ENCODE measurements at places on chromosomes 6 and 20.

DNA sequence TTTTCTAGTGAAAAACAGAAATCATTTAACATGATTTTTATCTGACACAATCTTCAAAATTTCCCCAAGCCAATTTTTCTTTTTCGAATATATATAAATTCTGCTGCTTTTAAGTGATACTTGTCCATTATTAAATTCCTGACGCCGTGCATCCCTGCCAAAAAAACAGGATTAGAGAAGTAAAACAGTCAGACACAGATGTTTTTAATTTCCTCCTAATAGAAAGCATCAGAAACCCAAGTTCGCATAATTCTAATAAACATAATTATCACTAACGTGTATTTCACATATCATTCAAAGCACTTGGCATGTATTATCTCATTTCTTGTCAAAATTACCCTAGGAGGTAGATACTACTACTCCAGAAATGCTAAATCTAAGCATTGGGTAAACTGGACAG is 179.5 kb downstream of the ZFP64 start:
- DNase-seq = no peak

GRCh38 chr6:17497535-17498095 is 102.5 kb upstream of the FAM8A1 start:
- DNase-seq = no peak

DNA sequence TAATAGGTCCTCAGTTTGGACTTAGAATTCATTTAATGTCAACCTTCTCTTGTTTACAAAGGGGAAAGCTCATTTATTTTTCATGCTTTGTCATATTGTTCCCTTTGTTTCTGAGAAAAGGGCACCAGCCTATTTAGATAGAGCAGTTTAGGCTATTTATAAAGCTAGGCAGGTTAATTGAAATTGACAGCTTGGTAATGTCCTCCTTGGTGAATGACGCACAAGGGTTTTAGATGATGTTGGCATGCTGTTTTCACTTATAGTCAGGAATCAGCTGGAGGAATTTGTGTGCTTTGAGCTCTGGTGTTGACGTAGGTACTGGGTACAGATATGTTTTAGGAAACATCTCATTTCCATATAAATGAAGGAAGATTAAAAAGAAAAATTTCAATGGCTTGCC is 45.2 kb downstream of the BCKDHB start:
- DNase-seq = no peak

DNA sequence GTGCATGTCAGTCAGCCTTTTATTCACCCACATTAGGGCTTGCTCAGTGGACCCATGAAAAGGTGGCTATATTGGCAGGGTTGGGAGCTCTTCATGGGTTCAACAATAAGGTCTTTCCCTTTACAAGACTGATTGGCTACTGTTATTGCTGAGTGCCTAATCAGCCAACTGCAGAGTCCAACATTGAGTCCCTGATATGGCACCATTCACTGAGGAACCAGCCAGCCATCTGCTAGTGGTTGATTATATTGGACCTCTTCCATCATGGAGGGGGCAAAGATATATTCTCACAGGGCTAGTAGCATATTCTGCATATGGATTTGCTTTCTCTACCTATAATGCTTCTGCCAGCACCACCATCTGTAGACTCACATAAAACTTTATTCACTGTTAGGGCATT is 69.9 kb downstream of the CDKAL1 start:
- DNase-seq = no peak

DNA sequence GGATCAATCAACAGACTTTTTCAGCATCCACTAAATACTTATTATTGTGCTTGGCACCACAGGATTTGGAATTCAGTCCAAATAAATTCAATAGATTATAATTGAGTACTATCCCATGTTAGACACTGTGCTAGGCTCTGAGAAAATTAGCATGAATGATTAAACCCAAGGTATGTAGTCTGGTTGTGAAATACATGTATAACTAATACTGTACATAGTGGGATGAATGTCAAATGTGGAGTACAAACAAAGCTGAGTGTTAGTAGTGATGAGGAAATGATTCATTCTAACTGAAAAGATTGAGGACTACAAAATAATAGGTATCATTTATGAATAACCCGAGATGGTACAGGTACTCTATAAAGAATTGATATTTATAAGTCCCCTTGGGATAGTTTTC is 111.9 kb upstream of the FLRT3 start:
- DNase-seq = no peak

GRCh38 chr6:36915599-36915998 is 29.8 kb downstream of the C6orf89 start:
- DNase-seq = no peak

DNA sequence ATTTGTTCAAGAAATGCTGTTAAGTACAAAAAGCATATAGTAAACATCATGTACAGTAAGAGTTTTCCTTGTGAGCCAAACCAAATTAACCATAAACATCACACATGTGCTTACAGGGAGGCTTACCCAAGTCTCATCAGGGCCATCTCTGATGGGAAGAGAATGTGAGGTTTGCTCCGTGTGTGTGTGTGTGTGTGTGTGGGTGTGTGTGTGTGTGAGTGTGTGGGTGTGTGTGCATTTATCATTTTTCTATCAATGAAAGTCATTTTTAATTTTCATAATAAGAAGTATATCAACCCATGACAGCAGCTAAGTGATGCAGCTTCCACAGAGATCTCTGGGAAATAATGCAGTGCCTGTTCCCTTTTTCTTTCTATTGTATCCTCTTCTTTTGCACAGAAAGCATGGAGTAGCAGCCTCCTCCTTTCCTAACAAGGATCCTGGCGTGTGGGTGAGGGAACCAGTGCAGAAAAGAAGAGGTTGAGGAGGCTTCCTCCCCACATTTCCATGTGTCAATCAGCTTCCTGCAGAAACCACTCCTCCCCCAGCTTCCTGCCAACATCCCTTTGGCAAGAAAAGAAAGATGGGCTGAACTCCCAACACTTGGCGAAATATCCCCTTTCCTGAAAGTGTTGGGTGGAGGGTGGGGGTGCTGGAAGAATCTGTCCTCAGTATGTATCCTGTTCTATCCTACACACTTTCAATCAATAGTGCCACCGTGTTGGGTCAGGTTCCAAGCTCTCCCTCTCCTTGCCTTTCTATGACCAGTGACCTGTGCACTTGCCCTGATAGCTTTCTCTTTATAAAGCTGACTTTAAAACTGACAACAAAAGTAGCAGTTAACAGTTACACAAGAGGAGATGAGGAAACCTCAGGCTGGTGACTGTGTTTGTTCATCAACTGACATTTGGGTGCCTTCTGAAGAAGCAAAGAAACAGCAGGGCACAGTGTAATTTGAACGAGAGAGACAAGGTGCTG is 251.8 kb upstream of the CITED2 start:
- DNase-seq = peak; percentile 13

DNA sequence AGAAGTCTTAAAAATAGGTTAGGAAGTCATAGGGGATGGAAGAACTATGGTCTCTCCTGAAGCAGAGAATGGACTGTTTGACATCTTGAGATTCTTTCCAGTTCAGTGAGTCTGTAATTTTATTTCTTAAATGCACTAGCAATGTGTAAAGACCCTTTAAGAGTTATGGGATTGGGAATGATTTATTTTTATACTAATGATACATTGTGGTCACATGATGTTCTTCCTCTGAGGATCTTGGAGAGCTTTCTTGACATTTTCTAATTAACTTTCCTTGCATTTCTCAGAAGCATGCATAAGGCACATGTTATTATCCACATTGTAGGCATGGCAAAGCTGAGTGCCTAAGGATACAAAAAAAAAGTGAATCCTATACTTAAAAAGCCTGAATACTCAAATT is 507.6 kb upstream of the NRSN1 start:
- no peak for DNase-seq

DNA sequence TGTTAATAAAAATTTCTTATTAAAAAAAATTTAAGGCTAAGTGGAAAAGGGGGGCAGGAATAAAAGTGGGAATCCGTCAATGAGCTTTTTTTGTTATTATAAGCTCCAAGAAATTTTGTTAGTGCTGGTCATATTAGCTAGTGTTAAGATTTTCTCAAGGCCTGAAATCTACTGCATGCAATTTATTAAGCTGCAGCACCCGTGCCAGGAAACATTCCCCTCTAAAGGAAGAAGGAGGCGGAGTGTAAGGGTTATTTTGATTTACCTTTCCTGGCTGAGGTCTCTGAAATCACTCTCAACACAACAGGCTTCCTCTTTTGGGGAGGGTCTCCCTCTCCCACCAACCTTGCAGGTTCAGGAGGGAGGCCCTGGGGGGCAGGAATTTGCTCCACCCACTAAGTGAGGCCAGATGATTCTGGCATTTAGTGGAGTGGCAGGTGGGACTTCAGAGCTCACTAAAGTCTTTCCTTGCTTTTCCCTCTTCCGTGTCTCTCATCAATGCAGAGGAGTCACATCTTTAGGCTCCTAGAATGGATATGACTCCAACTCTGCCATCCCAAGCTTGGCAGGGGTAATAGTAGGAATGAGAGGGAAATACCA is 168.8 kb downstream of the BCAS1 start:
- DNase-seq = no peak

- no peak for DNase-seq
Measured at GRCh38 chr6:113363866-113364265, 493.3 kb upstream of the MARCKS start.

GRCh38 chr6:143823548-143823947 is 19.6 kb upstream of the LTV1 start:
- DNase-seq = no peak

DNA sequence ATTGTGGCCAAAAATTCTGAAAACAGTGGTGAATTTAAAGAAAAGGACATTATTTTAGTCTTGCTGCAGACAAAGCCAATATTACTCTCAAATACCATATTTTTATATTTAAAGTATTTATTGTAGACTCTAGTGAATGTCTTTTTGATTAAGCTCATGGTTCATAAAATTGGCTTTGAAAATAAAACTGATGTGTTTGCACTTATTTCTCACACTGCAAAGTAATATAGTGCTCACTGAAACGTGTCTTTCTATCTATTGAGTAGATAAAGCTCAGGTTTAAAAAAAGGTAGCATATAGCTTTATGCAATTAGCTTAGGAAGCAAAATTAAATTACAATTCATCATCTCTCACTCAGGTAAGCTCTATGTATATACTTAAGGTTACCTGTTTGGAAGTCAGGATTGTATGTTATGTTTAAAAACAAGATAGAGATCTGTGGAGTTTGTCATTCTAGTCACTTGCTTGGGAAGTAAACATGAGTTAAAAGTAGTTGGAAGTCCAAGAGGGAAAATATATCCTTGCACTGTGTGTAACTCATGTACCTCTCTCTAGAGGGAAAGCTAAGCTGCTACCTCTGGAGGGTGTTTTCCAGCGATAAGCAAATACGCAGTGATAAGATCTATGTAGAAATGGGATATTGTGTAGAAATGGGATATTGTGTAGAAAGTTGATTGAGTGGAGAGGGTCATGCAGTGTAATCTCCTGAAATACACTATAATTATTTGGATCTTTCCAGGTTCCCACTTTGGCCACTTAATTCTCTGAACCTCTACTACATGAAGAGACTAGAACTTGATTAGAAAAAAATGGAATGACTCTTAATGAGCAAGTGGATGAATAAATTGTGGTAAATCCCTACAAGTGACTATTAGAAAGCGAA is 29.9 kb upstream of the SPTLC3 start:
- no peak for DNase-seq

DNA sequence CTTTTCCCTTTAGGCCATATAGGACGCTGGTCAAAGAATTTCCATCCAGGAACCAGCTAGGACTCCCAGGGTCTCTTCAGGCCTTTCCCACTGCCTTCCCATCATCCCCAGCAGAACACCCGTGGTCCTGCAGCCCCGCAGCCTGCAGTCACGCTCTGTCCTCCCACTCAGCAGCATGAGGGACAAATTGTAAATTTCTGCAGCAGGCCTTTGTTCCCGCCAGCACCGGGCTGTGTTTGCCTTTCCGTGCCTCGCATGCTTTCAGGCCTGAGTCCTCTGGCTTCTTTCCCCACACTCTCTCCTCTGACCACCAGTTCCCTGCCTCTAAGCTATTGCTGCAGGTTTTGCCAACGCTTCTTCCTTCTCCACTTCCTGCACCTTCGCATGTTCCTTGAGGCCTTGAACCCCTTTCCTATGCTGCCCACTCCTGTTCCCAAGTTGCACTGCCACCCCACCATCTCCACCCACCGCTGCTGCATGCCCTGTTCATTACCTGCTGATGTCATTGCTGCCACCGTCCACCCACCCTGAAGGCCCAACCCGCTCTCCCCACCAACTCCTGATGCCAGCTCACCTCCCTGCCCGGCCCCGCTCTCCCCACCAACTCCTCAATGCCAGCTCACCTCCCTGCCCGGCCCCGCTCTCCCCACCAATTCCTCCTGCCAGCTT is 49.8 kb downstream of the RNASET2 start:
- DNase-seq = no peak

- DNase-seq = no peak
Measured at GRCh38 chr20:17480696-17481095, 50.5 kb downstream of the BFSP1 start.

DNA sequence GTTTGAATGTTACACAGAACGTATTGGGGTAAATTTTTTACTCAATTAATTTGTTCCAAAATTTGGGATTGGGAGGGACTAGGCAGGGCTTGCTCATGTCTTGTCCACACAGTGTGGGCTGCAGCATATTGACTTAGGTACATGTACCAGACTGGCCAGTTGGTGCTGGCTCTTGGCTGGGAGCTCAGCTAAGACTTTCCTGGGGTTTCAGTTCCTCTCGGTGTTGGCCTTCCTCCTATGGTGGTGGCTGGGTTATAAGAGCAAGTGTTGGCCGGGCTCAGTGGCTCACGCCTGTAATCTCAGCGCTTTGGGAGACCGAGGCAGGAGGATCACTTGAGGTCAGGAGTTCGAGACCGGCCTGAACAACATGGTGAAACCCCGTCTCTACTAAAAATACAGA is 4.9 kb downstream of the CENPQ start:
- no peak for DNase-seq

DNA sequence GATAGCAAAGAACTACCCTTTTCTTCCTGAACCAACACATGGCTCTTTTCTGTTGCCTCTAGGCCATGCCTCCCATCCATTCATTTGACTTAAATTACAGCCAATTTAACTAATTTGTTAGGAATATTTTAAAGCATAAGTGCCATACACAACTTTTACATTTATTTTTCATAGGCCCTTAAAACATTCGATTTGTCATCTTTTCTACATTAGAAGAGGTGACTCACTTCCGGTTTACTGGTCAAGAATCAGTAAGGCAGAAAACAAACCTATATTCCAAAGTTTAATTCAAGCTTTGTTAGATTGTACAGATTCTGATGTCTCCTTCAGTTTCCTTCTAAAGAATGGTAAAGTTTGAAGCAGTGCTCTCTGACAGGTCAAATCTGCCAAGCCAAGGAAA is 344.3 kb downstream of the SAMD5 start:
- DNase-seq = no peak

GRCh38 chr20:22282696-22283095 is 301.7 kb downstream of the FOXA2 start:
- no peak for DNase-seq

- DNase-seq = no peak
Measured at GRCh38 chr20:54083459-54083858, 13.1 kb upstream of the BCAS1 start.

Measured in nephron progenitor cell (in vitro differentiated cells).